Mesothelial cell of epicardium (in vitro differentiated cells): ENCODE measurements at places on chromosomes 4 and X. TPM values are rescaled to one million over a fixed set of nuclear protein-coding genes. Genes with fewer than 3 reads are reported as not detected.

DNA sequence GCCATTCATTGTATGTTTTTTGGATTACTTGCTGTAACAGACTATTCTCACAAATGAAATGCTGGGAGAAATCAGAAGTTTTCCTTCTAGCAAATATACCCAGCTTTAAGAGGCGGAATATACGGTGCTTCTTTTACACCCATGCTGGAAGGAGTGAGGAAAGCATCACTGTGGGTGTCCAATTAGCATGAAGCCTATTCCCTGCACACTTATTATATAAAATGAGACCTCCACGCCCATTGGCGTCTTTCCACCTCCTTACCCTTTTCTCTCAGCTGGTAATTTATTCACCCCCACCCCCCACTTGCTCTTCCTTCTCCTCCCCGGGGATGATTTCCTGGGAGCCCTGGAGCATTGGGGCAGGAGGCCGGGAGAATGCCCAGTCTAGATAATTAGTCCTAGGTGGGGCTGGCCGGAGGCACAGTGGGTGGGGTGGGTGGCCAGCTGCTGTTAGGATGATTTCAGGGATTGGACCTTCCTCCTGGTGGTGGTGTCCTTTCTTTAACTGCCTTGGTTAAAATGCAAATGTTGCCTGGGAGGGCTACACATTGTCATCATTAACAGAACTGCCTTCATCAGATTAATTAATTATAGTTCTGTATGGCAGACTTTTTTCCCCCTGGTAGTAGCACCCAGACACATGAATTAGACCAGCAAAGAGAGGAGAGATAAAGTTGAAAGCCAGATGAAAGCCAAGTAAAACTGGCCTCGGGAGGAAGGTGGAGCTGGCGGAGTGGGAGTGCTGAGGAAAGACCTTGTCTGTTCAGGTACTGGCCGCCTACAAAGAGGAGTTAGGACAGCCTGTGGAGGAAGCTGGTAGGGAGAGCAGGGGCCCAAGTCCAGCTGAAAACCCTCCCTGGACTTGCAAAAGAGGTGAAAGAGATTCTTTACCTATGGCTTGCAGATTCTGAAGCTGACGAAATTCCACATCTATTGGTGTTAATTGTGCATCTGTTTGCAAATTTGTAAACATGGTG is 11.4 kb downstream of the SHROOM2 start:
- no peak for DNase-seq
- no peaks in the 10 kb centered on the region for H3K27me3 ChIP-seq
- H3K4me3 ChIP-seq, result no peak overlapping the region
- H3K36me3 ChIP-seq, result peaks cover 18% of the 10 kb centered on the region

DNA sequence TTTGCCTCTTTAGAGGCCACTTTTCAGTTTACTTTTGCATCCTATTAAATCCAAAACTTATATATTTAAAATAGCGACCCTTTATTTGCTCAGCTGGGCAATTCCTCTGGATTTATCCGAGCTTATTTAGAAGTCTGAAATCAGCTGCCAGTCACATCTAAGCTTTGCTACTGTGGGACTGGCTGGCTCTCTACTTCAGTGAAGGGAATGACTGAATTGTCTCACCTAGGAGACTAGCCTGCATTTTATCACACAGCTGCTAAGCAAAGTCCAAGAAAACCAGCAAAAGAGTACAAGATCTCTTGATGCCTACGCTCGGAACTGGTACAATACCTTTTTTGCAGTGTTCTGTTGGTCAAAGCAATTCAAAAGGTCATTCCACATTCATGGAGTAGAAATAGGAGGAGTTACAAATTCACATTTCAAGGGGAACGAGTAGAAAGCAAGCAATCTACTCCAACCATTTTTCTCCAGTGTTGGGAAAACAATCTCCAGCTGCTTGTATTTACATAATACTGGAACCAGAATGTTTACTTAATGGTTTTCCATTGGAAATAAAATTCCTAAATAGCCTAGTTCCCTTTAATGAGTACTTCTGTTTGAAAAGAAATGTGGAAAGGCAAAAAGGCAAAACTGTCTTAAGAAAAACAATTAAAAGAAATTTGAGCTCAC is 160.2 kb downstream of the MAGEB5 start:
- no peaks in the 10 kb centered on the region for H3K27me3 ChIP-seq
- no peak overlapping the region for H3K4me3 ChIP-seq
- no peak for DNase-seq
- no peaks in the 10 kb centered on the region for H3K36me3 ChIP-seq

DNA sequence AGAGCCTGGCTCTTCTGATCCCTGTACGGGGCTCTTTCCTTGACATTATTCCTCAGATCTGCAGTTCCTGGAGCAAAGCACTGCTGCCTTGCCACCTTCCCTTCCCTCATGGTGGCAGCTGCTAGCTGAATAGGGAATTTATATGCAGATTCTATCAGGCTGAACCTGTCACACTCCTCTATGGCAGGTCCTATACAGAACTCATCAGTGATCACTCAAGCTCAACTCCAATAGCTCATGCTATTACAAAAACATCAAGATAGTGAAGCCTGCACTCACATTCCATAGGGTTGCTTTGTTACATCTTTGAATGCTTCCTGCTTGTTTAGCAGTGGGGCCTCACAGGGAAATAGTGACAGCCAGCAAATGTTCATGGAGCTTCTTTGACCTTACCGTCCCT is 71.7 kb downstream of the SLC2A9 start:
- H3K4me1 ChIP-seq, result no peaks in the 10 kb centered on the region
- DNase-seq, result no peak
- peaks cover 17% of the 10 kb centered on the region for H3K27me3 ChIP-seq
- no peaks in the 10 kb centered on the region for H3K36me3 ChIP-seq

GRCh38 chrX:44947995-44948394 is 75.0 kb downstream of the KDM6A start:
- H3K4me3 ChIP-seq, result no peak overlapping the region
- H3K27me3 ChIP-seq, result no peaks in the 10 kb centered on the region
- peak overlapping the region; percentile 78 for H3K27ac ChIP-seq

Gene AKAP4
- total RNA-seq, result not detected in 3 replicates

DNA sequence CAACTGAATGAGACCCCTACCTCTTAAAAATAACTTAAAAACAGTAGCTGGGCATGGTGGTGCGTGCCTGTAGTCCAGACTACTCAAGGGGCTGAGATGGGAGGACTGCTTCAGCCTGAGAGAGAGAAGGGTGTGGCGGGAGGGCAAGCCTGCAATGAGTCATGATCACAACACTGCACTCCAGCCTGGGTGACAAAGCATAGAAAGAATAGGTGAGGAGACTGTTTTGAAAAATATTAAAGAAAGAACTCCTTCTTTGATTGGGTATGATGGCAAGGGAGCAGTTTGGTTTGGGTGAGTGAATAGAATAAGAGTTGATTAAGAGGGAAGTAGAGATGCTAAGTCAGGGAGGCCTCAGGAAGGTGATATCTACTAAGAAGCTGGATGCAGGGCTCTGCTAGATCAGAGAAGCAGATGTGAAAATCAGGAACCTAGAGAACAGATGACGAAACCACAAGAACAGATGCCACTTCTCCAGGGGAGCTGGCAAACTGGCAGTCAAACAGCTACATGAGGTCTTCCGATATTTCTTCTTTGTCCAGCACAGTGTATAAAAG is 318.6 kb downstream of the OPHN1 start:
- peaks cover 8% of the 10 kb centered on the region for H3K36me3 ChIP-seq
- no peak for DNase-seq
- no peaks in the 10 kb centered on the region for H3K4me1 ChIP-seq

DNA sequence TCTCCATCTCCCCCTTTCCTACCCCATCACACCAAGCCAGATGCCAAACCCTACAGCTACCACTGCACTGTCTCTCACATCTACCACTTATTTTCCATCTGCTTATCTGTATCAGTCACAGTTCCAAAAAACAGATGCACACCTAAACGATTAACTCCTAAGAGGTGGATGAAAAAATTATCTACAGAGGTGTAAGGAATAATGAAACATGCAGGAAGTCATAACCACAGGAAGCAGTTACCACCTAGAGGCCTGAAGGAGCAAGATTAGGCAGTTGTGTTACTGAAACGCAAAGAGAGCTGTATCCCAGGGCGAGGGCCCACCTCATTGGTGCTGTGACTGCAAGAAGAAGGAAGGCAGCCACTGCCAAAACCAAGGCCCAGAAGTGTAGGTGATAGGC is 87.8 kb upstream of the FAM241A start:
- DNase-seq, result no peak
- H3K36me3 ChIP-seq, result no peaks in the 10 kb centered on the region
- no peaks in the 10 kb centered on the region for H3K27me3 ChIP-seq
- peaks cover 18% of the 10 kb centered on the region for H3K4me1 ChIP-seq
- no peak overlapping the region for H3K4me3 ChIP-seq

DNA sequence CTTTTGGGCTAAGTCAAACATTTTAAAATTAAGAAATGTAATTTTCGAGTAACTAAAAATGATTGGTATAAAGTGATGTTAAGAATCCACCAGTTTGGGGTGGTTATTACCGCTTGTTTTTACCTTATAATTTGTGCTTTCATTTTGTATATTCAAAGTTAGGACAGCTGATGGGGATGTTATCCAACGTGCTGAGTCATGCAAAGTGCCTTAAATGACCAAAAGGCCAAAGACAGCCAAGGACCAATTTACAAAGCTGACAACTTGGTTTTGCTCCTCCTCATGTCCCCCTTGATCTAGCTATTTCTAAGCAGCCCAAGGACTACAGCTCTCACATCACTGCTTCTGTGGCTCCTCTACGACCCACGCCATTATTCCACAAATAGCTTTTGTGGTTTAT is 181.4 kb upstream of the PCDH7 start:
- no peaks in the 10 kb centered on the region for H3K36me3 ChIP-seq
- no peak for DNase-seq
- H3K27me3 ChIP-seq, result peaks cover 2% of the 10 kb centered on the region
- H3K4me1 ChIP-seq, result peaks cover 5% of the 10 kb centered on the region

DNA sequence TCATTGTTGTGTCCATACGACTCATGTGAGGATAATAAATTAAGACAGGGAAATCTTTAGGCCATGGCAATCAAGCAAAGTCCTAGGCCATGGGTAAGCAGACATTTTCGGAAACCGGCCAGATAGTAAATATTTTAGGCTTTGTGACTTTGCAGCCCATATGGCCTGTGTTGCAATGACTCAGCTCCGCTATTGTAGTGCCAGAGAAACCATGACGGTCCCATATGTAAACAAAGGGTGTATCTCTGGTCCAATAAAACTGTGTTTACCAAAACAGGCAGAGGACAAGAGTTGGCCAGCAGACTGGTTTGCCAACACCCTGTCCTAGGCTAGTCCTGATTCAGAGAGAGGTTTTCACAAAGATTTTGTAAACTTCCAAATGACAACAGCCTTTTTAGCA is 5.0 kb downstream of the FAM114A1 start:
- peaks cover 24% of the 10 kb centered on the region for H3K4me1 ChIP-seq
- H3K27ac ChIP-seq, result no peak overlapping the region
- no peaks in the 10 kb centered on the region for H3K27me3 ChIP-seq
- peaks cover 40% of the 10 kb centered on the region for H3K36me3 ChIP-seq
- H3K4me3 ChIP-seq, result no peak overlapping the region

Gene GLRA2
- not detected in 3 replicates for total RNA-seq

Gene INPP4B
- 26.1 to 35.4 TPM (median 27.9 TPM) in 3 replicates for total RNA-seq

Gene NLGN4X
- 22.0 to 24.6 TPM (median 23.5 TPM) in 3 replicates for total RNA-seq

DNA sequence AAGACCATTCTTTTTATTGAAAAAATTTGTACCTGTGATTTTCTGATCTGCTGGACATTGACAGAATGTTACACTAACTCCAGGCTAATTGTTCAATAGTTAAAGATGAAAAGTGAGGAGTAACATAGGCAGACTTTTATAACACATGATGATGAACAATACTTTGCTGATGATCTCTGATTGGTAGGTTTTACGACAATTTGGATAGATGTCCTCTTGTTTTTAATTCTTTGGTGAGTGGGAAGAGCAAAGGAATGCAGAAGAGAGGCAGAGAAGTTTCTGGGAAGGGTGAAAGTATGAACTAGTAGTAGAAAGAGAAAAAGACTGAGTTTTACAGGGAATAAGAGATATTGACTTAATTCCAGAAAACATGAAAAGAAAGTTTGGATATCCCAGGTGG is 267.3 kb upstream of the HAND2 start:
- no peaks in the 10 kb centered on the region for H3K36me3 ChIP-seq
- peaks cover 8% of the 10 kb centered on the region for H3K4me1 ChIP-seq
- no peaks in the 10 kb centered on the region for H3K27me3 ChIP-seq
- no peak for DNase-seq

DNA sequence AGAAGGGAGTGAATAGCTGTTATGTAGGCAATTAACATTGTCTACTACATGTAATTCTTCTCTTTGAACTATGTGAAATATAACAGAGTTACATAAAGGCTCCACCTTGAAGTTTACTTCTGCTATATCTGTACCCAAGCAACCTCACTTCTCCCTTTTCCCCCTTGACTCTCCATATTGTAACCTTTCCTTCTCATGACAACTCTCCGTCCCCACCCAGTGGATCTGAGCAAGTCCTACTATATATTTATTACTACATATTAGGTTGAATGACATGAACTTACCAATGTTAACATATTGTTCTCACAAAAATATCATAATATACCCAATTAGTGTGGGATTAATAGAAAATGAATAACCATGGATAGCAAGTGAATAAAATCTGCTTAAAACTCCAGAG is 93.2 kb upstream of the ATP8A1 start:
- H3K4me1 ChIP-seq, result no peaks in the 10 kb centered on the region
- no peaks in the 10 kb centered on the region for H3K36me3 ChIP-seq
- peaks cover 2% of the 10 kb centered on the region for H3K27me3 ChIP-seq
- no peak overlapping the region for H3K4me3 ChIP-seq

- no peaks in the 10 kb centered on the region for H3K27me3 ChIP-seq
- no peaks in the 10 kb centered on the region for H3K4me1 ChIP-seq
- H3K36me3 ChIP-seq, result peaks cover 17% of the 10 kb centered on the region
- no peak for DNase-seq
Measured at GRCh38 chrX:47174846-47175587, 18.6 kb upstream of the UBA1 start.

- H3K4me3 ChIP-seq, result no peak overlapping the region
- DNase-seq, result no peak
Measured at GRCh38 chr4:69039071-69039470, 57.2 kb upstream of the UGT2B7 start.

DNA sequence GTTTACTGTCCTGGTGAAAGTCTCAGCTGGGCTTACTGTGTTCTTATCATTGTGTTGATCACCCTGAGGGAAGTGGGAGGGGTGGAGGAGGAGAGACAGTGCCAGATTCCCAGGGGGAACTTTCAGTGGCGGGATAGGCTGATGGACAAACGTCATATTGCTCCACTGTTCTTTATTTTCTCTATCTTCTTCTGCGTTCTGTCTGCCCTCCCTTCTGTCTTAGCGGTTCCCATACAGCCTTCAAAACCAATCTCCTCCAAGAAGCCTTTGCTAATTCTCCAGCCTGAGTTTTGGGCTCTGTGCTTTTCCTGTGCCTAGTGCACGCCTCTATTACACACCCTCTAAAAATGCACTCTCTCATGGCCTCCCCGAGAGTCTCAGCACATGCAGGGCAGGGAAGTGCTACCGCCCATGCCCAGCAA is 448.7 kb upstream of the FAT1 start:
- H3K4me3 ChIP-seq, result no peak overlapping the region
- DNase-seq, result no peak
- no peaks in the 10 kb centered on the region for H3K36me3 ChIP-seq
- H3K27me3 ChIP-seq, result no peaks in the 10 kb centered on the region
- H3K4me1 ChIP-seq, result peaks cover 9% of the 10 kb centered on the region

- peaks cover 23% of the 10 kb centered on the region for H3K27me3 ChIP-seq
- no peaks in the 10 kb centered on the region for H3K36me3 ChIP-seq
- no peak overlapping the region for H3K27ac ChIP-seq
- no peak for DNase-seq
Measured at GRCh38 chrX:150506486-150506885, 61.9 kb upstream of the MTM1 start.

GRCh38 chr4:53273726-53274125 is 92.1 kb downstream of the SCFD2 start:
- H3K4me1 ChIP-seq, result no peaks in the 10 kb centered on the region
- H3K27ac ChIP-seq, result no peak overlapping the region
- H3K4me3 ChIP-seq, result no peak overlapping the region
- no peaks in the 10 kb centered on the region for H3K27me3 ChIP-seq
- no peak for DNase-seq
- no peaks in the 10 kb centered on the region for H3K36me3 ChIP-seq

Gene MCF2
- total RNA-seq, result 0.11 to 0.16 TPM in 2 of 3 replicates, not detected in the other
